NCI-H2081 (cell line): ENCODE measurements at places on chromosomes 2 and 18.

- DNase-seq, result no peak
Measured at GRCh38 chr18:76710646-76711520, 111.5 kb upstream of the ZNF236 start.

GRCh38 chr2:216761133-216761532, 65.8 kb upstream of the IGFBP5 start:
- DNase-seq, result peak; percentile 72

DNA sequence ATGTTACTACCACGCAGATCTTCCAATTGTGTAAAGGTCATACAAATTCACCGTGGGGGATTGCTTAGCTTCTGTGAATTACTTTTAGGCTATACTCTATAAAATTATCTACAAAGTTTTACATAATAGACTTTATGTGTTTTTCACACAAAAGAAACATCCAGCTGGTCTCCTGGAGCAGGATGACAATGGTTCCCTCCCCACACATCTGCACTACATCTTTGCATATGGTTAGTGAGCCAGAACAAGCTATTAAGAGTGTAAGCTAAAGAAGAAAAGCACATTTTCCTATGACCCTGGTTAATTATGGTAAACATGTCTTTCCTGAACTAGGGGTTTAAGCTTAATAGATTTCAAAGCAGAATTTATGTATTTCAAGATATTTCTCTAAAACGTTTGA, 295.1 kb downstream of the ASXL3 start:
- DNase-seq, result peak; percentile 53

DNA sequence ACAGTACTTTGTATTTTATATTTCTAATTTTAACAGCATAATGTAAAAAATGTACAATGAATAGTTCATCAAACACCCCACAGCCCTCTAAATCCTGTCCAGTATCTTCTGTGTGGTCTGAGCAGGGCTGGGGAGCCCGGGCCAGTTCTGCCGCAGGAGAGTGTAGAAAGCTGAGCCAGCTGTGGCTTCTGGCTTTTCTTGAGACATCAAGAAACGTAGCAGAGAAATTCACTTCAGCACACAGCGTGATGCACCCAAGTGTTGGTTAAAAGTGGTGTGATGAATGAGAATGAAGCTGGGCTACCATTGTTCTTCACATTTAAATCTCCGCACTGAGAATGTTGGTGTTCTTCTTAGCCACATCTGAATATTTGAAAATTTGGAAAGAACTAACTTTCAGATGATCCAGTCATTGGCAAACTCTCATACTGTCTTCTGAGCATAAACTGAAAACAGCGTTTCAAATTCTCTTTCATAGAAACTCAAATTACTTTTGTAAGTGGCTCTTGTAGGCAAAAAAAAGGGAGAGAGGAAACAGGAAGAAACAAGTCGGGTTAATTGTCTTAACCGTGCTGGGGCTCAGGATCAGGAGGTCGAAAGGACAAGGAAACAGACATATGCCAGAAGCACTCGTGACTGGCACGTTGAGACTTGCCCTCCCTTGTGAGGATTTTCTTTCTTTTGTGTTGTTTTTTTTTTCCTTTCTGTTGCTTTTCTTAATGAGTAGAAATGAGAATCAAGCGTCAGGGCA, 23.4 kb upstream of the TMEM87B start:
- no peak for DNase-seq

DNA sequence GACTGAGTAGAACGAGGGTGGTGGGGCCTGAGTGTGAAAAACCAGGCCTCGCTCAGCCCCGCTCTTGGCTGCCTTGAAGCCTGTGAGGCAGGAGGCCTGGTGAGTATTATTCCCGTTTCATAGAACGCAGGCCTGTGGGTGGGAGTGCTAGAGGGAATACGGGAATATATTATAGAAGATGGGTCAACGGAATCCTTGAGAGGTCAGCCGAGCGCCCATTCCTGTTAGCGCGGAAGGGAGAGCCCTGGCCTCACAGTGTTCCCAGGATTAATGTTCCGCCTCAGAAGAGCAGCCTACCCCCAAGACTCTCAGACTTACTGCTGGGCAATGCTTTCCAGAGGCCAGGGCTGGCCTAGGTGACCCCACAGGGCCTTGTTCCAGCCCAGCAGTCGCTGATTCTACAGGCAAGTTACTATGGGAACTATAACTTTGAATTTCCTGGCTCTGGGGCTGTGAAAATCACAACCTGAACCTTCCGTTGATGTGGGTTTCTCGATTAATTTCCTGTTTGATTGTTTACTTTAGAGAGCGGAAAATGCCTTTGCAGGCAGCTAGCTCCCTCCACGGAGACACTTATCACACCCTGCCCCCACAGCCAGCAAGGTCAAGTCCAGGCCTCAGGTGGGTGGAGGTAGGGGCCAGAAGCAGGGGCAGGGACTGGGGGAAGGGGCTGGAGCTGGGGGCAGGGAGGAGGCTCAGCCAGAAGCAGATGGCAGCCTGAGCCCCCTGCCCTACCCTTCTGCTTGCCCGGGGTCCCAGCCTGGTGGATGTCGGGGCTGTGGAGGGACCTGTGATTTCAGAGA, 108.3 kb downstream of the SMAD7 start:
- no peak for DNase-seq

DNA sequence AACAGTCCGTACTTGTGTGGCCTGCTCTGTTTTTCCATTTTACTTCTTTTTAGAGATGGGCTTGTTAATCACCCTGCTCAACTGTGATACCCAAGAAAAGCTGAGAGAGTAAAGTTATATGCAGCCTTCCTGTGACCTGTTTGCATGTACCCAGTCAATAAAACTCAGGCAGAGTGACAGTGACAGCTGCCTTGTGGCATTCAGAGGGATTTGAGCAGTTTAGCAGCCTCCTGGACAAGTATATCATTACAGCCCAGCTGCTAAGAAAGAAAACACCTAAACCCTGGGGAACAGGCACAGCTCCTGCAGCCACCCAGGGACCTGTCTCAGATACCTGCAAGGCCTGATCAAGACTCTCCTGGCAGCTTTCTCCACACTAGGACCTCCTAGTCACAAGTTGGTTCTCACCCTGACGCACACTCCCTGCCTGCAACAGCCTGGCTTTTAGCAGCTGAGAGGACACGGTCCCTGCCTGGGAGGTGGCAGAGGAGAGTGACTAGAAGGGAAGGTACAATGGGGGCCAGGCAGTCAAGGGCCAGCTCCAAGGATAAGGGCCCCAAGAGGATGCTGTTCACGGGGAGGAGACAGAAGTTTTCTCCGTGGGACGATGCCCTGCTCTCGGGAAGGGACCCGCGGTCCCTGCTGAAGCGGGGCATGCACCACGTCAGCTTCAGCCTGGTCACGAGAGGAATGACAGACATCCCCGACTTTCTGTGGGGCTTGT, at the start of gene LRRC30:
TSS of gene LRRC30 (plus strand) at position 464 of the 724 bp plus-strand sequence. CDS start at position 514, 50 bp downstream.
- DNase-seq, result no peak

DNA sequence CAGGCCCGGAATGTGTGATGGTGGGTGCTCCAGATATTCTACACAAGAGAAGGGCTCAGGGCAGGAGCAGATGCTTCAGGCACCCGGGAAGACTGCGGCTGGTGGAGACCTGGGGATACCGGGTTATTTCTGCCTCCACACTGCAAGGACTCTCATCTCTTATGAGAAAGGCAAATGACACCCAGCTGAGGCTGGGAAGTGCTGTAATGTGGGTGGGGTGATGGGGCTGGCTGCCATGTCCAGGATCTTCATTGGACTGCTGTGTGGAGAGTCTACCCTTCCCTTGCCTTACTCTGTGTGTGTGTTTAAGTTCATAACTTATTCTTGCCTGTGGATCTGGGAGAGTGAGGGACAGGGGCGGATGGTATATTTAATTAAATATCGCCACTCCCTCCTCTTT, 124.1 kb downstream of the KLHL29 start:
- no peak for DNase-seq

DNA sequence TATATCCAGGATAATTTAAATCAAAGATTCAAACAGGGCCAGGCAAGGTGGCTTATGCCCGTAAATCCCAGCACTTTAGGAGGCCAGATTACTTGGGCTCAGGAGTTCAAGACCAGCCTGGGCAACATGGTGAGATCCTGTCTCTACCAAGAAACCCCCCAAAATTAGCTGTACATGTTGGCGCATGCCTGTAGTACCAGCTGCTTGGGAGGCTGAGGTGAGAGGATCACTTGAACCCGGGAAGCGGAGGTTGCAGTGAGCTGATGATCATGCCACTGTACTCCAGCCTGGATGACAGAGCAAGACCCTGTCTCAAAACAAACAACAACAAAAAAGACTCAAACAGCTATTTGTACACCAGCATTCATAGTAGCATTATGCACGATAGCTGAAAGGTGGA, 9.2 kb downstream of the RAB10 start:
- no peak for DNase-seq

- no peak for DNase-seq
Measured at GRCh38 chr2:146785101-146785500, 1059.7 kb upstream of the ACVR2A start.

- no peak for DNase-seq
Measured at GRCh38 chr2:85064927-85065577, 68.1 kb upstream of the TCF7L1 start.

- peak; percentile 88 for DNase-seq
Measured at GRCh38 chr2:68946117-68946516, 6.6 kb downstream of the GKN2 start.

DNA sequence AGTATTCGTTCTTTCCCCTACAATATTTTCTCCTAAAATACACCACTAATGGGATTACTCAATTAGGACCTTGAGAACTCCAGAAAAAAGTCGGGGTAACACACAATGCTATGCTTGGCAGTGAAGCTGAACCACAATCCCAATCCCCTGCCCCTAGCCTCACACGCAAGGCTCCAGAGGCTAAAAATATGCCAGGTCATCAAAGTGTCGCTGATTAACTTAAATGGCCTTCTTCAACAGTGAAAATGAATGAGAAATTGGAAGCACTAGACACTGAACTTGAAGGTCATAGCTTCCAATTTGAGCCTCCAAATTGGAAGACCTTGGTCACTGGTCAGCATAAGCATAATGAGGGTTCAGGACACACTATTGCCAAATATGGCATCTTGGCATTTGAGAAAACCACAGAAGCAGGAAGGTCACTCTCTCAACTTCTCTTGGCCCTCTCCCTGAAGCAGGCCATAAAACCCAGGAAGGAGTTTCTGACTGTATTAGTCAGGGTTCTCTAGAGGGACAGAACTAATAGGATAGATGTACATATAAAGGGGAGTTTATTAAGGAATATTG, 86.0 kb upstream of the SATB2 start:
- no peak for DNase-seq

GRCh38 chr2:76984359-76984758, 537.8 kb downstream of the LRRTM4 start:
- no peak for DNase-seq

GRCh38 chr2:55114597-55114996, 64.3 kb upstream of the RTN4 start:
- no peak for DNase-seq

- no peak for DNase-seq
Measured at GRCh38 chr2:239288951-239289511, 111.8 kb downstream of the HDAC4 start.

- no peak for DNase-seq
Measured at GRCh38 chr2:40740419-40740818, 288.5 kb upstream of the SLC8A1 start.

DNA sequence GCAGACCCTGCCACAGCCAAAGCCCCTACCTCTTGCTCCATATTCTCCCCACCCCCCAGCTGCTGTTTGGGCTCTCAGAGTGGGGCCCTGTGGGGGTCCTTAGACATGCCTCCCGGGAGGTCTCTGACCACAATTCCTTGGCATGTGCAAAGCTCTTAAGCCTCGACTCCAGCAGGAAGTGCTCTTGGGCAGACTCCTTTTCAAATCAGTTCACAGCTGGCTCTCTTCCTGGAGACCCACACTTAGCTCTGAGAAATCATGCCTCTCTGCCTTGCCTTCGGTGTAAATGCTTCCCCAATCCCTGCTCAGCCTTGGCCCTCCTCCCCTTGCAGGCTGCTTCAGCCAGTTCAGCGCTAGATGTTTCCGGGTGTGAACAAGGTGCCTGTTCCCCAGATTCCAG, 46.9 kb downstream of the NGEF start:
- no peak for DNase-seq

- DNase-seq, result no peak
Measured at GRCh38 chr2:120856421-120856862, 120.8 kb downstream of the GLI2 start.

- no peak for DNase-seq
Measured at GRCh38 chr2:42562474-42563144, 5.8 kb upstream of the MTA3 start.

DNA sequence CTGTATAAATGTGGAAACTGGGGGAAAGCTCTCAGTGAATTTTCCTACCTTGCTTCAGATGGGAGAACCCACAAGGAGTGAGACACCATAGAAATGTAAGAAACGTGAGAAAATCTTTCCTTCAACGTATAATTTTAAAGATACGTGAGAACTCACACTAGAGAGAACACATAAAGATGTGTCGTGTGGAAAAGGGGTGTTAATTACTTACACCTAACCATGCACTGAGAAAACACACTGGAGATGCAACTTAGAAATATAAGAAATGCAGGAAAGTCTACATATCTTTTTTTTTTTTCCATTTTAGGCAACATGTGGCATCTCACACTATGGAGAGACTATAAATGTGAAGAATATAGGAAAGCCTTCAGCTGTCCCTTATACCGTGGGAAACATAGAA, 352.9 kb upstream of the NETO1 start:
- no peak for DNase-seq

GRCh38 chr2:56741601-56742102, 557.9 kb downstream of the CCDC85A start:
- DNase-seq, result no peak
